ENCODE measurements at places on chromosomes 3 and 15.

DNA sequence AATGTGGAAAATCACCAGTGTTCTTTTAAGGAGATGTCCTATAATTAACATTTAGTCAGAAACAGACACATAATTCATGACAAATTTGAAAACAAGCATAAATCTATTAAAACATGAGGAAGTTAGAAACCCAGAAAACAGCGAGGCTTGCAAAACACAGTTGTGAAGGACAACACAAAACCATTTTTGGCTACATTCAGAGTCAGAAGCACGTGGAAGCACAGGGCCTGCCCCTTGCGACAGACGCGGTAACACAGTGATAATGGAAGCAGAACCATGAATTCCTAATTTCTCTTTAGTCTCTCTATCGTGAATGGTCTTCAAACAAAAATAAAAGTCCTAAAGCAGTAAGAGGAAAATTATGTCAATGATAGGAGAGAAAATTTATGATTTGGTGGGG lies 12.2 kb downstream of the NCEH1 start:
- no peak for DNase-seq

DNA sequence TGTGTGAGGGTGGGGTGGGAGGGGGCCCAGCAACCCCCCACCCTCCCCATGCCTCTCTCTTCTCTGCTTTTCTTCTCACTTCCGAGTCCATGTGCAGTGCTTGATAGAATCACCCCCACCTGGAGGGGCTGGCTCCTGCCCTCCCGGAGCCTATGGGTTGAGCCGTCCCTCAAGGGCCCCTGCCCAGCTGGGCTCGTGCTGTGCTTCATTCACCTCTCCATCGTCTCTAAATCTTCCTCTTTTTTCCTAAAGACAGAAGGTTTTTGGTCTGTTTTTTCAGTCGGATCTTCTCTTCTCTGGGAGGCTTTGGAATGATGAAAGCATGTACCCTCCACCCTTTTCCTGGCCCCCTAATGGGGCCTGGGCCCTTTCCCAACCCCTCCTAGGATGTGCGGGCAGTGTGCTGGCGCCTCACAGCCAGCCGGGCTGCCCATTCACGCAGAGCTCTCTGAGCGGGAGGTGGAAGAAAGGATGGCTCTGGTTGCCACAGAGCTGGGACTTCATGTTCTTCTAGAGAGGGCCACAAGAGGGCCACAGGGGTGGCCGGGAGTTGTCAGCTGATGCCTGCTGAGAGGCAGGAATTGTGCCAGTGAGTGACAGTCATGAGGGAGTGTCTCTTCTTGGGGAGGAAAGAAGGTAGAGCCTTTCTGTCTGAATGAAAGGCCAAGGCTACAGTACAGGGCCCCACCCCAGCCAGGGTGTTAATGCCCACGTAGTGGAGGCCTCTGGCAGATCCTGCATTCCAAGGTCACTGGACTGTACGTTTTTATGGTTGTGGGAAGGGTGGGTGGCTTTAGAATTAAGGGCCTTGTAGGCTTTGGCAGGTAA lies 8.1 kb downstream of the FAM131A start:
- peak; percentile 13 for DNase-seq

DNA sequence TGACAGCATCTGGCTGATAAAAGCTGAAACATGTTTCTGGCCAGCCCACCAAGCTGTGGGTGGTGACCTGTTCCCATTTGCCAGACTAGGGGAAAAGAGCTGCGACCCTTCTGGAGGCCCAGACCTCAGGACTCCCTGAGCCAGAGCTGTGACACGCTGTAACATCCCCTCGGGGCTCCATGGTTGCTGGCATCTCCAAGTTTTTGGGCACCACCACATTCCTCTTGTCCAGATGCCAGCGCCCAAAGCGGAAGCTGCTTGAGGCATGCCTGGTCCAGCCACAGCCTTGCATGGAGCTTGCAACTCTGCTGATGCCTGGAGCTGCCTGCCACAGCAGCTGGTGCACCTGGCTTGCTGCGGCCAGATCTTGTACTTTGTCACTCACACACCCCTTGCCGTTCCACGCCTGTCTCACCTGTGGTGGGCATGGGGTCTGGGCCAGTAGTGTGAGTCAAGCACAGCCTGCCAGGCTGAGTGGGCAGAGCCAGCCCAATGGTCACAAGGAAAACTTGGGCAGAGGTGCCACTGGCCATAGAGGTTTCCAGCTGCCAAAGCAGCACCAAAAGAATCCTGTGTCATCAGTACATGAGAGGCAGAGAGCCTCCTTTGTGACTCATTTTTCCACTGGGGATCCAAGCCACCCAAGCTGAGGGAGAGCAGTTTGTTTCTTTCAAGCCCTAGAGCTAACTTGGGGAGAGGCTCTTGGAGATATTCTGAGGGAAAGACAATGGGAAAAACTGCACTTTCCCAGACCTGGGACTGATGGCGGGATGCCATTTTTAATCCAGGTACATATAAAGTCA lies 45.7 kb upstream of the PTX3 start:
- DNase-seq: no peak

- no peak for DNase-seq
These were observed 150.4 kb downstream of the LIPC start for GRCh38 chr15:58582160-58582559.

GRCh38 chr15:84822653-84823281 lies 5.6 kb downstream of the ALPK3 start:
- DNase-seq: no peak

GRCh38 chr3:139198929-139199328 lies 144.9 kb upstream of the MRPS22 start:
- DNase-seq: no peak

GRCh38 chr3:29318251-29318650 lies 37.4 kb downstream of the RBMS3 start:
- DNase-seq: no peak

- no peak for DNase-seq
These were observed 754.8 kb downstream of the ROBO1 start for GRCh38 chr3:79012946-79013362.

DNA sequence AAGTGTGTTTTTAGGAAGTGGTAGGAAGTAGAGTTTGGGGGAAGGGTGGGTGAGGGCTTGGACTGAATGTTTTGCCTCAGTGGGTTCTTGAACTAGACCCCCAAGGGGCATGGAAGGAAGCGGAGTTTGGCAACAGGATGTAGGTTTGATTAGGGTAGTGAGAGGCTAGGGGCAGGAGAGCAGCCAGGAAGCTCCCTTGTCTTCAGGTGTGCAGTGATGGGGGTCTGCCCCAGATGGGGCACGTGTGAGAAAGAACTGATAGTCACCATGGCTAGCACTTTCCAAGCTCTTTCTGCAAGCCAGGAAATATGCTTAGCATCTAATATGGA lies 4.7 kb downstream of the ZSCAN2 start:
- no peak for DNase-seq

GRCh38 chr3:175777965-175778364 lies 918.8 kb downstream of the NAALADL2 start:
- DNase-seq: no peak

DNA sequence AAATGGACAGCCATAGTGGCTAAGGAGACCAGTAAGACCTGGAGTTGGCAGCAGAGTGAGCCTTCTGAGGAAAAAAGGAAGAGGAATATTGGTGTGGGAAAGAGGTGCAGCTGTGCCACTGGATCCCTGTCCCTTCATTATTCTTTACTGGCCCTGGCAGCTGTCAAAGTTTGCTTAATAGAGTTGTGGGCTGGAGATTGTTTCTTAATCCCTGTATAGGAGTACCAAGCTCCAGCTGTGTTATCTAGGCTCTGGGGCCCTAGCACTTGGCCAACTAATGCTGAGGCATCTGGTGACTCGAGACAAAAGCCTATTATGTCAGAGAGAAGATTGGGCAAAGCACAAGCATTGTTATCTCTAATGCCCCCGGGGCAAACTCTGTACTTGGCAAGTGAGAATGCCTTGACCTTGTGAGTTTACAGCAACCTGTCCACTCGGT lies 61.4 kb downstream of the ZNF609 start:
- peak; percentile 20 for DNase-seq

DNA sequence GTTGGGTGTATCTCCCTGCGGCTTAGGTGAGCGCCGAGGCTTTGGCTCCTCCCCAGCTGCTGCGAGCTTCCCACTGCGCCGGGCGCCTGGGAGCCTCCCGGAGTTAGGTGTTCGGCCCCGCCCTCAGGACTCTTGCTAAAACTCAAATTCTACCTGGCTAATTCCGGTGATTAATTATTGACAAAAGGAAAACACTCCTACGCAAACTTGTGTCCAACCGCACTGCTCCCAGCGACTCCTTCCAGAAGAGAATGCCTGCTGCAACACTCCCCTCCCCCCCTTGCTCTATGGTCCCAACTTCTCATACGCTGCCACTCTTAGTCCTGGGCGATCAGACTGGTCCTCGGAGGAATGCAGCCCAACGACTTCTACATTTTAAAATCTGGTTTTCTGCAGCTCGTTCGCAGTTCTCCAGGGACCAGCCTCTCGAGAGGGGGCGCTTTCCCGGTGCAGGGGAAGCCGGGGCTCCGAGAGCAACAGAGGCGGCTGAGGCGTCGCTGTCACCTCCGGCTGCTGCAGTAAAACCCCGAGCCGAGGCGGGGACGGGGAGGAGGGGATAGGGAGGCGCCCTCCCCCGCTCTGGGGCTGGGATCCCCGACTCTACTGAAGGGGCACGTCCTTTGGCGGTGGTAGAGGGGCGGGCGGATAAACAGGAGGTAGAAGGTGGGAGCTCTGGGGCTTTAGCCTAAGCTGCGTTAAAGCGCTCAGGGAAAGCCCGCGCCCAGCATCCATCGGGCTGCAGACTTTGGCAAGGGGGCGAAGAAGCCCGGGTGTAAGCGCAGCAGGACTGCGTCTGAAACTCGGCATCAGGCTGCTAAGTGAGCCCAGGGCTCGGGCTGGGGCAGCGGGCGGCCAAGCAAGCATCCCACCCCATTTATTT lies at the start of gene SPTSSB:
Gene SPTSSB (minus strand): TSS at position 77 of the 880 bp plus-strand sequence. CDS start 25,194 bp downstream, outside the sequence.
- peak; percentile 60 for DNase-seq

GRCh38 chr15:75193976-75194375 lies 7.7 kb upstream of the C15orf39 start:
- DNase-seq: no peak

DNA sequence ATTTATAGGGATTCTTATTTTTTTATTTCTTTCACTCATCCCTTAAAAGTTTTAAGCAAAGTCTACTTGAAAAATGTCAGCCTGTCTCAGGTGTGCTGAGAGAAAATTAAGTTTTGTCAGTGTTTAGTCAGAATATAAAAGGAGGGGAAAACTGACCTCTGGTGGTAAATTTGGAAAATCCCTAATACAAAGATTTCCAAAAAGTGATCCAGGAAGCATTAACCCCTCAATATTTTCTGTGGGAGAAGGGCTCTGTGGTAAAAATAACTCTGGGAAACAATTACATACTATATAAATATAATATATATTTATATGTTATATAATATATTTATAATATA lies 41.0 kb upstream of the FRMD4B start:
- no peak for DNase-seq

DNA sequence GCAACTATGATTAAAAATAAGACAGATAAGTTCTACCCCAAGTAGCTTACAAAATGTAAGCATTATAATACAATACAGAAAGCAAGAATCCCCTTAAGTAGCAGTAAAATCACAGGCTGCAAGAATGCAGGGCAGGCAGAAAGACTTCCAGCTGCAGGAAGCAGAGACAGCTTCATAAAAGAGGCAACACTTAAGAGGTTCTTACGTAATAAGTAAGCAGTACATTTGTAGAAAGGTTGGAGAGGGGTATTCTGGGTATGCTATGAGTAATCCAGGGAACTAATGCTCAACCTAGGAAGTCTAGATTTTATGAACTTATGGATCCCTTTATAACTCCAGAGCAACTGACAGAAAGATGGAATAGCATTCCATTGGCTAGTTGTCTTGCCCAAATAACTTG lies 151.6 kb downstream of the IL5RA start:
- DNase-seq: no peak

GRCh38 chr15:40316931-40317330 lies 6.6 kb upstream of the INAFM2 start:
- no peak for DNase-seq

DNA sequence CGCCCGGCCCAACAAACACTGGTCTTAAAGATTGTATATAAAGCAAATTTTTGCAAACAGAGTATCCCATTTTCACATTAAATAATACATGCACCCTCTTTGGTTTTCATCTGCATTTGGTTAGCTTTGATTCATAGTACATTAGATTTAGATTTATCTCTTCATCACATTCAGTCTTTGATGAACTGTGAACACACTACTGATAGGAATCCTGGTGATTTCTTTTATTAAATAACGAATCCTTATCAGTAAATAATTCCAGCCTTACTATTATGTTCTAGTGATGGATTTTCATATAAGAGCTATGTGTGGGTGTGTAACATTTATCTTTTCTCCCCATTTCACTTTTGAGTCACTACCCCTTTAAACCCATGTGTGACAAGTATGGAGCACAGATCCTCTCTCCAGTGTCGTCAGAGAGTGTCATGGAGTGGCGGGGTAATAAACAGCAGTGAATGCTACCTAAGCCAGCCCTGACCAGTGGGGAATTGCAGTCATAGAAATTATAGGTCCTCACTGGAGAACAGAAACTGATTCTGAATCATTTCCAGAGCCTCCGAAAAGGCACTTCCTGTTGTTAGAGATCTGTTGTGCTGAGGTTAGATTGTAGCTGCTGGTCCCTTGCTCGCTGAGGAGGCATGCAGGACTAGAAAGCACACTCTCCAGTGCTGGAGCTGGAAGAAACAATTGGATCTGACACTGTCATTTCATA lies 22.0 kb downstream of the SLC7A14 start:
- DNase-seq: no peak

DNA sequence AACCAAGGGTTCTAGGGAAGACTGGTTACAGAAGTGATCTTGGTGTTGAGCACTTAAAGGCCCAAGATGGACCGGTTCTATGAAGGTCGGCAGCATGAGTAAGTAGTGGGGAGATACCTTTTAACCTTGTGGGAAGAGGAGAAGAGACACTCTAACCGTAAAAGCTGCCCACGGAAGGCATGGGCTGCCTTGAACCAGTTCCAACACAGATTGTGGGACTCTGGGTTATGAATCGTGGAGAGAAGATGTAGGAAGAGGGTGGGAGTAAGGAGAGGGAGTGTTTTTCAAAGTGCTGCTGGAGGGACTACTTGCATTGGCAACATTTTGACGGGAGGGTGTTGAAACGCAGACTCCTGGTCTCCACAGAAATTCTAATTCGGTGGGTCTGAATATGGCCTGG lies 67.1 kb downstream of the CRYGS start:
- no peak for DNase-seq

- no peak for DNase-seq
These were observed 25.3 kb downstream of the CHD2 start for GRCh38 chr15:92925454-92925853.

- peak; percentile 6 for DNase-seq
These were observed 105.3 kb downstream of the MAP4 start for GRCh38 chr3:47910777-47911440.

DNA sequence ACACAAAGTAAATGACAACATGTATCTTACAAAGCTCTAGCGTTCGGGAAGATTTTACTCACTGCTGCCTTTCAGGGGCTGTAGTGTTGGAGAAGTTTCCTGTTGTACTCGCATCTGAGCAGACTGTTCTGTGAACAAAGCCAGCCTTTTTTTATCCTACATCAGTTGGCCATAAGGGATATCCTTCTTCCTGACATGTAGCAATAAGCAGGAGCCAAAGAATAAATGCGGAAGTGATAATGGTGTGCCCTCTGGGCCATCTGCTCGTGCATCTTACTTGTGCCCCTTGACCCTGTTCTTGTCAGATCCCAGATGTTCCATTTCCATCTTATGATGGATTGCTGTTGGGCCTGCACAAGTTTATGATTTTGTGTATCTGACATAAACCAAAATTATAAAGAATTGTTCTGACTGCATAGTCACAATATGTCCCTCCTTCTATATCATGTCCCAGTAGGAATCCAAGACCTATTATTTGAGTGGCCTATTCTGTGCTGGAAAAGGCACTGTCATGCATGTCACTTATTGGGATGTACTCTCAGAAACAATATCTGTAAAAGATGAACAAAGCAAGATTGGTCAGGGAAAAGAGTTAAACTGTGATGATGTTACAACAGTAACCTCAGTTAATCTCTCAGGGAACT lies 631.3 kb downstream of the NSUN3 start:
- DNase-seq: no peak

Data from NCI-H2171 (cell line).